ENCODE measurements at places on chromosomes 5 and 9.

DNA sequence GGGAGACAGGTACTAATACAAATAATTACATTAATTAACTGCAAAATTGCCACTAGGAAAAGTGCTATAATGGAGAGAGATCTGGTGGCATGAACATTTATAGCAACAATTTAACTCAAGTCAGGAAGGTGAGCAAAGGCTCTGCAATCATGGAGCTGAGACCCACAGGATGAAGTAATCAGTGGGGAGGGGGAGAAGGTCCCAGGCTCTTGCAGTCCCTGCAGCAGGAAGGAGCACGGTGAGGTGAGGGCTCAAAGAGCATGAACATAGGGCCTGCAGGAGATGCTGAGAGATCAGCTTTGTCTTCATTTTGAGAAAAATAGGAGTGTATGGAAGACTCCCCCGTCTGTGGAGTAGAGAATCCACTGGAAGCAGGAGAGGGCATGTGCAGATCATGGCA, 6.5 kb downstream of the PTPN3 start:
- no peak for DNase-seq

GRCh38 chr5:72509401-72509800, 2.2 kb upstream of the ZNF366 start:
- no peak for DNase-seq

DNA sequence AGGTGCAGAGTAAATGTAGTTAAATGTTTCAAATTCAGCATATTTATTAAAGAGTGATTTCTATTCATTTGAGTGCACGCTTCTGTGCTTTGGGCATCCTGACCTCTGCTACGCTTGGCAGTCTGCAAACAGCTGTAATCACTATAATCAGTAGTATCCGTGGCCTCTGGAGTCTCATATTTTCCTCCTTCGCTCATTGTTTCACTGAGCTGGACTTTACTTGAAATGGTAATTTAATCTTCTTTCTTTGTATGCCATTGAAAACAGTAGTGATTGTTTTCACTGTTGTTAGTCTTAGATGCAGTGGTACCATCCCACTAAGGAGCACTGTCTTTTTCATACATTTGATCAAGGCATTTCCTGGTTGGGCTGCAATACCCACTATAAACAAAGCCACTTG, 43.5 kb upstream of the CAVIN4 start:
- DNase-seq, result no peak

GRCh38 chr9:93959739-93960154, 4.6 kb upstream of the BARX1 start:
- DNase-seq, result no peak

DNA sequence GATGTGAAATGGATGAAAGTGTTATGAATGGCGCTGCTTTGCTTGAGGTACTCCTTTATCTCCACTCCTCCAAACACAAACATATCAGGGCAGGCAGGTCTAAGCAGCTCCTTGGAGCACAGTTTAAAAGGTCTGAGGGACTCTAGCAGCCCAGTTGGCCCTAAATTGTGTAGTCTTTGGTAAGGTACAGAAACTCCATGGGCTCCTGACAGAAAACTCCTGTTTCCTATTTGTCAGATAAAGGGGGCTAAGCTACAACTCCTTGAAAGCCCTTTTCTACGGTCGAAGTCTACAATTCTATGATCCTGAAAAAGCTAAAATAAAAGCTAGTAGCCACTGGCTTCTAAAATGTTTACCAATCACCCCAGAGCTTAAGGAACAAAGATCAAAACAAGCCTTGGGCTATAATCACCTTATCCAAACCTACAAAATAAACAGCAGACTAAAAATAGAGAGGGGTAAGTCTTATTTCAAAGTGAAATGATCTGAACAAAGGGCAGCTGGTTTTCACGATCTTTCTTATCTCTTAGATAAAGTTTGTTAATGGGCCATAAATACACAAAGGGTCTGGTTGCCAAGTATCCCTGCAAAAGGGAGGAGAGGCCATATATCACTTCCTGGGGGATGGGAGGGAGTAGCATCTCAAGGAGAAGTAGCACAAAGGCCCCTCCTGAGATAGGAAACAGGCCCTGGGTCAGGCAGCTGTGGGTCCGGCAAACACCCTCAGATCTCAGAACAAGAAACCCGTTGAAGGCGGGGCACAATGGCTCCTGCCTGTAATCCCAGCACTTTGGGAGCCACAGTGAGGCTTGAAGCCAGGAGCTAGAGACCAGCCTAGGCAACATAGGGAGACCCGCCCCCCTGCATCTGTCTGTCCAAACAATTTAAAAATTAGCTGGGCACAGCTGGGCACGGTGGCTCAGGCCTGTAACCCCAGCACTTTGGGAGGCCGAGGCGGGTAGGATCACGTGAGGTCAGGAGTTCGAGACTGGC, 28.3 kb upstream of the DENND4C start:
- DNase-seq, result no peak

DNA sequence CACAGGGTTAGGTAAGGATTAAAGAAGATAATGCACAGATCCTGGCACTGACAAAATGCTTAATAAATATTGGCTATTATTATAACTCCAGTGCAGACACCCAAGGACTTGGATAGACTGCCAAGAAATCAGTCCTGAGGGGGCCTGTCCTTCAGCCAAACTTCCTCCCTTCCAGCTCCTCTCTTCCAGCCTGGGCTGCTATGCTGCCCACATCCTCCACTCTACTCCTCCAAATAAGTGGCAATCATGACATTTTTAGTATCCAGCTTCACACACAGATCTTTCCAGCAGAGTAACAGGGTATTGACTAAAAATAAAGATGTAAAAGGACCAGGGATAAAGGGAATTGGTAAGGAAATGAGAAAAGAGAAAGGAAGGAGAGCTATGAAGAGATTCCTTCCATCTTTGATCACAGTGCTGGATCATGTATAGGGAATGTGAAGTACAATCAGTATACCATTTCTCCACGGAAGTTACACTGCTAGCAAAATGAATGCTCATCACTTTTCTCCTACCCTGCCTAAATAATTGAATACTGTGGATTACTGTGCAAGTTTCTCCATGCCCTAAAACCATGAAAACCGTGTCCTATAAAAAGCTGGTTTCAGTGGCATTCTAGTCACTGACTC, 136.0 kb upstream of the OSMR start:
- DNase-seq, result no peak

DNA sequence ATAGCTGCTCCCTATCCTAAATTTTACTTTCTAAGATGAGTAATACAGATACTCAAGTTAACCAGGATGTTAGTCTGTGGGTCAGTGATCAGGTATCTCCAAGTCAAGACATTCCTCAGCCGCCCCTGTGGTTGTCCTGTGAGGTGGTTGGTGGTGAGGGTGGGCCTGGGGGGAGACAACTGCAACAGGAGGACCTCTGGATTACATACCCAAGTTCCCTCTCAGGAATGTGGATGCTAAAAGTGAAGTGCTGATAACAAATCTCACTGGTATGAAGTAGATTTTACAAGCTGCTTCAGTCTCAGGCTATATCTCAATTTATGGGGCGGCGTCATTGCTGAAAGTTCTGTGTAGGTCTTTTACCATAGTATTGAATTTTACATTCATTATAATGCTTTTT, 38.3 kb downstream of the SLC1A3 start:
- DNase-seq, result no peak

DNA sequence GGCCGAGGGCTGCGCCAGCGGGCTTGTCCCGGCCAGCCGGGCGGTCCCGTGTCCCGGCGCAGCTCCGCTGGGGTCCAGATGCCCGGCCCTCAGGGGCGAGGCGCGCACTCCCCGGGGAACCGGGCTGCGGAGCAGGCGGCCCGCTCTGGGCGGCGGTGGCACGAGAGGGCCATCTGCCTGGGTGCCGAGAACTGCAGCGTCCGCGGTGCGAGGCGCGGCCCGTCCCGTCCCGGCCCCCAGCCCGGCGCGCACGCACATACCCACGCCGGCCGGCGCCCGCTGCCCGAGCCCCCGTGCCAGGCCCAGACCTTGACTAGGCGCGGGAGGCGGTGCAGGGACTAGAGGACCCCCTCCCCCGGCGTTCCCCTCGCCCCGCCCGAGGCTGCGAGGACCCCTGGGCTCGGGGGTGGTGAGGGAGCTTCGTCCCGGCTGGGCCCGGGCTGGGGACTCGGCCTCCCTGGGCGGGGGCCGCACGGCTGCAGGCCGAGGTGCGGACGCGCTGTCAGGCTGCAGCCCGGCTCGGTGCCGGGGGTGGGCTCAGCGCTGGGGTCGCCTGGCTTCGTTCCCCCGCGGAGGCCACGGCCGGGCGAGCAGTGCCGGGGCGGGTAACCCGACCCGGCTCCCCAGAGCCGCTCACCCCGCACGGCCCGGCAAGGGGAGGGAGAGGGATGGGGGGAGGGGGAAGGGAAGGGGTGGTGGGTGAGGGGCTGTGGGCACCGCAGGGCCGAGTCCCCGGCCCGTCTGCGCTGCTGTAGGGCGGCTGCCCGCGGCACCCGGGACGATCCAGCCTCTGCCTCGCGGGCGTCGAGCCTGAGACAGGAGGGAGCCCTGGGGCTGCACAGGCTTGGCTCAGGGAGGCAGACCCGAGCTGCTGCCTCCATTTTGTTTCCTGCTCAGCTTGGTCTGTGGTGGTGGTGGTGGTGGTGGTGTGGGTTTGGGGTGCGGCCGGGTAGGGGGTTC, 1.2 kb upstream of the NSD1 start:
- no peak for DNase-seq

GRCh38 chr5:119879446-119879845, 250.1 kb downstream of the FAM170A start:
- DNase-seq, result no peak

GRCh38 chr9:1505489-1505888, 455.3 kb downstream of the DMRT2 start:
- no peak for DNase-seq

DNA sequence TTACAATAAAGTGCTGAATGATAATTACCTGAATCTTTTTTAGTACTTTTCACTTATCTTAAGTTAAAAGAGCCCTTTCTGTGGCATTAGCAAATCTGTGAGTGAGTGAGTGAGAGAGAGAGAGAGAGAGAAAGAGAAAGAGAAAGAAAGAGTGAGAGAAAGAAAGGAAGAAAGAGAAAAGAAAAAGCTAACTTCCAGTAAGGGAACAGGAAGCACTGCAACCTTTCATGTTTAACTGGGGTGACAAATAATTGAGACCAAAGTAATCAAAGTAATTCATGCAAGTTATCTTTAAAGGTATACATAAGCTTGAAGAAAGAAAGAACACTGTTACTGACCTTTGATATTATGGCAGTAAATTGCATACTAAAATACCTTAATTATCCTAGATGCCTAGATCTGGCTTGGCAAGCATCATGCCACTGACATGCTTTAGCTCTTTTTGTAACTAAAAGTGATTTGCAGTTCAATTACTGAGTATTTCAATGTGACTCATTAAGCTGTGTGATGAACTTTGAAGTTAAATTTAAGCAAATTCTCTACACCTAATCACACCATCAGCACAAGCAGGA, 21.7 kb downstream of the FEM1C start:
- DNase-seq, result no peak

GRCh38 chr9:110952540-110952859, 85.8 kb downstream of the LPAR1 start:
- DNase-seq, result no peak

- no peak for DNase-seq
Observed at GRCh38 chr5:173625673-173626504, 9.4 kb upstream of the BOD1 start.

DNA sequence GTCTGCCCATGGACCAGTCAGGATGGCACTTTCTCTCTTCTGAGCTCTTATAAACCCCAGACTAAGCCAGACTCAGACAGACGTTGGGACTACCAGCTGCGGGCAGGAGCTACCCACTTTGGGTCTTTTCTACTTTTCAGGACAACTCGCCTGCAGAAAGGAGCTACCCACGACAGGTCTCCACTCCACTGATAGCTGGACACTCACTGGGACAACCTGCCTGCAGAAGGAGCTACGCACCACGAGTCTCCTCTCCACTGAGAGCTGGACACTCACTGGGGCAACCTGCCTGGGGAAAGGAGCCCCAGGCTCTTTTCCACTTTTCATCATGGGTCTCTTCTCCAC, 1440.2 kb upstream of the ACO1 start:
- DNase-seq, result no peak

DNA sequence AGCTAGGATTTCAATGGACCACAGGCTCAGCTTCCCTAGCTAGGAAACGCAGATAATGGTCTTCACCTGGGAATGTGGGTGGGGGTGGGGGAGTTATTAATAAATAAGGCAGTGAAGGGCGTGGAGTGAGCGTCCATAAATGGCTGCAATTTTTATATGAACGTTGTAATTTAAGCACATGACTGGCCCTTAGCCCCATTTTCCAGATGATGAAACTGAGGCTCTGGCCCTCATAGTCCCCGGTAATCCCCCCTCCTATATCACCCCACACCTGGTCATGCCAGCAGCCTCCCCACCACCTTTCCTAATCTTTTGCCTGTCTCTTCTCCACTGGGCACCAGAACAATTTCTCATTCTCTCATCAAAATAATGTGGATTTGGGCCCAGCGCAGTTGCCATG, 61.9 kb upstream of the LMX1B start:
- no peak for DNase-seq

- peak; percentile 42 for DNase-seq
Observed at GRCh38 chr9:4679268-4680172, at the start of gene CDC37L1. CDC37L1 (plus strand) TSS chr9:4679569; CDS start chr9:4679768, 199 bp downstream.

DNA sequence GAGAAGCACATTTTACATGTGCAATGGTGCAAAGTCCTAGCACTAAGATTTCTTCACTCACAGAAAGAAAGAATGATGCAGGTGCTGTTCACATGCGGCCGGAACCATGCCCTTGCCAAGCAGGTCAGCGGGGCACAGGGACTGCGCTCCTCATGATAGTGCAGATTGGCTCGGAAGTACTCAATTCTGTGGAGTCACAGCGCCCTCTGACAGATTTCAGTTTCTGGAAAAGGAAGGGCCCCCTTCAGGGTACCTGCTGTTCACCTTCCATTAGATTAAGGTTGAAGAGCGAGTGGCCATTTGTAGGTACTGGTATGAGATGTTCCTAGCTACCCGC, 75.7 kb downstream of the TMC1 start:
- no peak for DNase-seq

DNA sequence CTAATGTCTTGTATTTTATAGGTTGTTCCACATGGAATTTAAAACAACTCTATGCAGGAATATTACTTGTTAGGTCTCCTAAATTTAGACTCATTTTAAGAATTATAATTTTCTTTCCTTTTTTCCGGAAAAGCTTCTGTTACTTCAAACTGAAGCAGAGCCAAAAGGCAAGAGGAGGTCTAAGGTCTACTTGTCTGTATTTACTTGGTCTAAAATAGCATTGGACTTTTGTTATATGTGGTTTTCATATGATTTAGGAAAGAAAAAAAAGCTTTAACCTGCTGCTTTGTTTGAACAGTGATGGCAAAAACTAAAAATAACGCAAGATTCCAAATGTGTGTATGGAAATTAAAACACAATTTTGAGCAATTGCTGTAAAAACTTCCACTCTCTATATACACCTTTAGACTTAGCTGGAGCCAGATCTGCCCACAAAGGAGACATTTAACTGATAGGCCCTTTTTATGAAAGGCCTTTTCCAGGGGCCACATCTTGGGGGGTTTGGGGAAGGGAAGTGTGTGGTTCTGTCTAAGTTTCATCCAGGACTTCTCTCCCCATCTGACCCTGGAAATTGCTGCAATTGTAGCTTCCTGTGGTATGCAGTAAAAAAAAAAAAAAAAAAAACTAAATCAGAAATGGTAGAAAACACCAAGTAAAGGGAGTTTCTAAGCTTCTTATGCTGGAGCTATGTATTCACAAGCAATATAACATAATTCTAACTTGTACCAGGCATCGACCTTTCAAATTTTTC, 307.7 kb upstream of the MEF2C start:
- DNase-seq, result no peak

Data from NCI-H1417 treated with DMSO at 0.1 percent for 48 hours (cell line).